HepG2 (cell line): ENCODE measurements at places on chromosomes 7 and 10. TPM values are rescaled to one million over a fixed set of nuclear protein-coding genes. Genes with fewer than 3 reads are reported as not detected.

The UPK3BL2 gene
- 0.79 and 2.4 TPM in 2 replicates for total RNA-seq

The RADIL gene
- total RNA-seq: 0.09 and 0.52 TPM in 2 replicates

The KEL gene
- not detected in 2 replicates for total RNA-seq

The ASL gene
- total RNA-seq: 63.8 and 71.4 TPM in 2 replicates

The MRC1 gene
- not detected in 2 replicates for total RNA-seq

DNA sequence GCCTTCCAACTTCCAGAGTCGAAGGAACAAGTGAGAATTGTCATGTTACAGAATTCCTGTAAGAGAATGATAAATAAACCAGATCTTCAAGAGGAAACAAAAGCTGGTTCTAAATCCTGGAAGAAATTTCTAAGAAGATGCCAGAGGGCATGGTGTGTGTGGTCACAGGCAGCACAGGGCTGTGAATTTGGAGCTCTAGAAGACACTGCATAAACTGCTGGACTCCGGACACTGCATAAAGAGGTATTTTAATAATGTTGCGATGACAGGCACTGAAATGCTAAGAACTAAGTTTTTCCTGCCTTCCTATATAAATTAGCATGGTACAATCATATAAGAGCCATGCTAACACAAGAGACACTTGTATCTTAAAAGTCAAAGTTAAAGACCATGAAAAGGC, 86.0 kb downstream of the LARP4B start:
- DNase-seq: no peak
- no peaks in the 10 kb centered on the region for H3K4me1 ChIP-seq
- H3K36me3 ChIP-seq: peaks cover 79% of the 10 kb centered on the region
- H3K27me3 ChIP-seq: no peaks in the 10 kb centered on the region
- no peak overlapping the region for H3K4me3 ChIP-seq

GRCh38 chr10:11441151-11441535, 170.3 kb downstream of the USP6NL start:
- H3K4me3 ChIP-seq: no peak overlapping the region
- H3K4me1 ChIP-seq: no peaks in the 10 kb centered on the region
- no peaks in the 10 kb centered on the region for H3K36me3 ChIP-seq
- no peak overlapping the region for H3K27ac ChIP-seq
- H3K27me3 ChIP-seq: peaks cover 1% of the 10 kb centered on the region; the same call in 1 of the 2 replicates

DNA sequence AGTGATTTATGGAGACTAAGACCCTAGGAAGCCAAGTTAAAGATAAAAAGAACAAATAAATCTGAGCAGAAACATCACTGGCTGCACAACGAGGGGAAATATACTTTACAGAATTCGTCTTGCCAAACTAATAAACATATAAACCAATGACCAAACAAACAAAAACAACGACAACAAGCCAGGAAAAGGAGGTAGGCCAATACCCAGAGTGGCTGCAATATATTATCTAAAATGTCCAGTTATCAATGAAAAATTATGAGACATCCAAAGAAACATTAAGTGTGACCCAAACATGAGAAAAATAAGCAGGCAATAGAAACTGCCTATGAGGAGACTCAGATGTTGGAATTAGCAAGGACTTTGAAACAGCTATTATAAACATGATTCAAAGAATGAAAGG, 81.0 kb downstream of the PKD1L1 start:
- no peaks in the 10 kb centered on the region for H3K4me1 ChIP-seq
- no peak overlapping the region for H3K4me3 ChIP-seq

- peaks cover 2% of the 10 kb centered on the region; the same call in 1 of the 2 replicates for H3K27me3 ChIP-seq
- no peak for DNase-seq
- H3K27ac ChIP-seq: no peak overlapping the region
- H3K4me1 ChIP-seq: no peaks in the 10 kb centered on the region
- H3K36me3 ChIP-seq: no peaks in the 10 kb centered on the region
These were observed 14.5 kb upstream of the FBXW4 start for GRCh38 chr10:101709359-101710058.

- H3K4me3 ChIP-seq: peak overlapping the region; percentile 22
- H3K4me1 ChIP-seq: peaks cover 57% of the 10 kb centered on the region
- H3K27me3 ChIP-seq: peaks cover 1% of the 10 kb centered on the region; the same call in 1 of the 2 replicates
- peak overlapping the region; percentile 41 for H3K27ac ChIP-seq
- no peaks in the 10 kb centered on the region for H3K36me3 ChIP-seq
- DNase-seq: peak; percentile 73
These were observed 27.4 kb upstream of the GDI2 start for GRCh38 chr10:5840314-5841307.

GRCh38 chr10:16817125-16818019, at the start of gene RSU1:
Gene RSU1 (minus strand): TSS chr10:16817424. CDS start chr10:16817081, 343 bp downstream.
- H3K27me3 ChIP-seq: no peaks in the 10 kb centered on the region
- no peaks in the 10 kb centered on the region for H3K36me3 ChIP-seq
- peak; percentile 99 for DNase-seq
- H3K4me1 ChIP-seq: peaks cover 27% of the 10 kb centered on the region
- H3K27ac ChIP-seq: peak within 1 kb of the TSS; percentile 64

DNA sequence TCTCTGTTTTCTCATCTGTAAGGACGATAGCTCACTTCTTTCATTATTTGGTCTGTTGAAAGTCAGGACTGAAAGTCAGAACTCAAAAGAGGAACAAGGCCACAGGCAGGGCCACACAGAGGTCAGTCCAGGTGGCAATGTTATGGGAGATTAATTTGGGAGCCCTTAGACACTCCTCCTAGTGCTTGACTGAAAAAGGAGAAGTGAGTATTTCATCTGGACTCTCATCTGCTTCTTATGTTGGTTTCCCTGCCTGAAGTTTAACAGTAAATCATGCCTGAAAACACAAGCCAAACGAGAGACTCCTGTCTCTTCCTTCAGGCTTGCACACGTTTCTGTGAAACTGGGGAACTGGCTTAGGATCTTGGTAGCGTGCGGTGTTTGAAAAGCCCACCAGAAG, 248.5 kb downstream of the BUB3 start:
- no peaks in the 10 kb centered on the region for H3K36me3 ChIP-seq
- H3K4me3 ChIP-seq: no peak overlapping the region
- peaks cover 2% of the 10 kb centered on the region for H3K27me3 ChIP-seq
- DNase-seq: no peak
- H3K27ac ChIP-seq: no peak overlapping the region

DNA sequence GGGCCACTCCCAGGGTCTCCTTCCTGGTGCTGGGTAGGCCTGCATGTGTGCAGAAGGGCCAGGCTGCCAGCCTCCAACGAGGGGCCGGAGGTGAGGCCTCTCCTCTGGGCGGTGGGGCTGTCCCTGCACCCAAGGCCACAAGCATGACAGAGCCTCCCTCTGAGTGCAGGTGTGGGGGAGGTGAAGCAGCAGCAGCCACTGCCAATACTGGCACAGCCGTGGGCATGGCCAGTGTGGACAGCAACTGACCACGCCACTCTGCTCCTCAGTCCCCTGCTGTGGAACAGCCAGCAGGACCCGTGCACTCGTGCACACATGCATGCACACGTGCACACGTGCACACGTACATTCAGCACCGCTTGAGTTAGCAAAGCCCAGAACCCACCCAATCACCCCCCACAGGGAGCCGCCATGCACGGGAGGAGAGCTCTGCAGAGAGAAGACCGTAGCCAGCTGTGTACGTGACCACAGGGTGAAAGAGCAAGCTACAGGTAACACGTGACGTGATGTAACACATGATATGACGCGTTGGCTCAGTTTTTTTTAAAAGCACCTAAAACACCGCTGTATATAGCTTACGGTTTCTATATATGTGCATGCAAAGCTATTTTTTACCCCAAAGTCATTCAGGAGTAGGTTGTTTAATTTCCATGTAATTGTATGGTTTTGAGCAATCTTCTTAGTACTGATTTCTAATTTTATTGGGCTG, 23.1 kb downstream of the PAPOLB start:
- H3K4me3 ChIP-seq: no peak overlapping the region
- DNase-seq: no peak
- H3K4me1 ChIP-seq: peaks cover 28% of the 10 kb centered on the region

- H3K36me3 ChIP-seq: peaks cover 6% of the 10 kb centered on the region; the same call in 1 of the 3 replicates
- DNase-seq: no peak
- H3K27me3 ChIP-seq: no peaks in the 10 kb centered on the region; the same call in 1 of the 2 replicates
These were observed 23.6 kb upstream of the ZRANB1 start for GRCh38 chr10:124918191-124918830.

DNA sequence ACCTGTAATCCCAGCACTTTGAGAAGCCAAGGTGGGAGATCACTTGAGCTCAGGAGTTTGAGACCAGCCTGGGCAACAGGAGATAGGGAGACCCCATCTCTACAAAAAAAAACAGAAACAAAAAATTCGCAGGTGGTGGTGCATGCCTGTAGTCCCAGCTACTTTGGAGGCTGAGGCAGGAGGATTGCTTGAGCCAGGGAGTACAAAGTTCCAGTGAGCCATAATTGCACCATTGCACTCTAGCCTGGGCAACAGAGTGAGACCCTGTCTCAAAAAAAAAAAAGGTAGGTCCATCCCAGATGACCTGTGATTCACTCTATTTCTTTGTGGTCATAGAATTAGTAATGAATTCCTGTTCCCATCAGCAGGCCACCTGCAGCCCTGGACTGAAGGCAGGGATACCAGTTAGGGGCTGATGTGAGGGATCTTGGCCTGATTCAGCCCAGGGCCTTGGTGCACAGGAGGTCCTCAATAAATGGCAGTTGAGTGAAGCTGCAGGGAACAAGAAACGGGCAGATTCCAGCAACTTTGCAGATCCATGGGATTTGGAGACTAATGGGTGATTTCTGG, at the start of gene MYH16:
Gene MYH16, plus strand, starts transcription at position 364 of the 570 bp plus-strand sequence.
- H3K27me3 ChIP-seq: peaks cover 8% of the 10 kb centered on the region; the same call in 1 of the 3 replicates
- H3K36me3 ChIP-seq: no peaks in the 10 kb centered on the region
- no peak within 1 kb of the TSS for H3K4me3 ChIP-seq
- H3K4me1 ChIP-seq: peaks cover 33% of the 10 kb centered on the region
- H3K27ac ChIP-seq: no peak within 1 kb of the TSS

DNA sequence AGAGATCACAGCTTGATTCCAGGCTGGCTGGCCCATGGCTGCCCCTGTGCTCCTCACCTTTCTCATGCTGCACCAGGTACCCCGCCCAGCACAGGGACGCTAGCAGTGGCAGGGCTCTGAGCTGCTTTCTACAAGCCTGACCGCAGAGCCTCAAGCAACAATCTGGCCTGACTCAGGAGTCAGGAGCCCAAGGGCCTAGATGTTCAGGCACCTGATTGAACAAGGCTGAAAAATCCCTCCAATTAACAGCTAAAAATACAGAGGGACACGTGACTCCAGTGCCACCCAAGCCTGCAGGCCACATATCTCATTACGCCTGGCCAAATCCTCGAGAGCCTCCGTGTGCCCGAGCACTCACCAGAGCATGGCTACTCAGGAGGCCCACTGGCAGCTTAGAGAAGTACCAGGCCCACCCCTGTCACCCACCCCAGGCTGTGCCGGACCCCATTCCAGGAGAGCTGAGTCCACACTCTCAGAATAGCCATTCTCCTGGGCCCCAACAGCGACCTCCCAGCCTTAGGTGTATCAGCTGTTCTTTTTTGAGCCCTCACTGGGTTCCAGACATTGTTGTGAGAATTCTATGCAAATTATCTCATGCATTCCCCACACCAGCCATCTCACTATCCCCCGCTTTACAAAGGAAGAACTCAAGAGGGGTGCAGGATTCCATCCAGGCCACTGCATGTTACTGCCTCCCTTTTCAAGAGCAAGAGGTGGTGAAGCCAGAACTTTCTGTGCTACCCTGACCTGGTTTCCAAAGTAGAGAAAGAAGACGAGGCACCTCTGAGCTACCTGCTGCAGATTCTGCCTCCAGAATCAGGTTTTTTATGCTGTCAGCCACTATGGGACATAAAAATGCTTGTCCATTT, 98.3 kb downstream of the COL13A1 start:
- H3K4me3 ChIP-seq: no peak overlapping the region
- no peaks in the 10 kb centered on the region for H3K36me3 ChIP-seq
- H3K4me1 ChIP-seq: no peaks in the 10 kb centered on the region
- no peak for DNase-seq
- no peak overlapping the region for H3K27ac ChIP-seq
